ENCODE measurements at places on chromosomes 12 and 14.
A peak's percentile ranks its signal among the peaks of the same experiment; 100 is the strongest.

DNA sequence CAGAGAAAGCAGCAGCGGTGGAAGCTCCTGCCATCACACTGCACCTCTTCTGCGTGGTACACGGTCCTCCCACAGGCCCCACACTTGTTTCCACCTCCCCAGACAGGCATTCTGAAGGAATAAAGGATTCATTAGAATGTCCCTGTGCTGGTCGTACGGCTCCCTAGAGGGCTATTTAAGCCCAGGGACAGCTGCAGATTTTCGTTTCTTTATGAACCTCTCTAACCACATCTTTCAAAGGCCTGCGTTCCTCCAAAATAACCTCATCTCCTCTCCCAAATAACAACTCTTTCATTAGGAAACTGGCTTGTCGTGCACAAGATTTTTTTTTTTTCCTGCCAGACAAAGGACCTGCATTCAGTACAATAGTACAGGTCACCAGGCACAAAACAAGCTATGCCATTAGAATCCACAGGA, 12.7 kb downstream of the CSRP2 start:
- no peak for DNase-seq

DNA sequence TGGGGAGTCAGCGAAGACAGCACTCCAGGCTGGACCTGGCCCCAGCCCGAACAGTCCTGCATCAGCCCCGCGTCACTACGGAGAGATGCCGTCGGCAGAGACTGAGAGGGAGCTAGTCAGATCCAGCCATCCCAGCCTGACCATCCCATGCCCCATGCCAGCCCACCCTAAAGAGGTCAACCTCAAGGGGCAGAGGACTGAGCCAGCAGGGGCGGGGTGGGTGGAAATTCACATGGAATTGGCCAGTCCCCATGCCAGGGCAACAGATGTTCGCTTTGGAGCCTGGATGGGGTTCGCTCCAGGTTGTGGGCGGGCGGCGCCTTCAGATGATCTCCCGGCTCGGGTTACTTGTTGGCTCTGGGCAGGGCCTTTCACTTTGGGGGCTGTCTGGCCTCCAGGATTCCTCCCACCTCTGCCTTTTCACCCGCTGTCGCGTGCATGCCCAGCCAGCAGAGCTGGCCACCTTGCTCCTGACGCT, 154.3 kb downstream of the TSPAN9 start:
- peak; percentile 81 for DNase-seq

DNA sequence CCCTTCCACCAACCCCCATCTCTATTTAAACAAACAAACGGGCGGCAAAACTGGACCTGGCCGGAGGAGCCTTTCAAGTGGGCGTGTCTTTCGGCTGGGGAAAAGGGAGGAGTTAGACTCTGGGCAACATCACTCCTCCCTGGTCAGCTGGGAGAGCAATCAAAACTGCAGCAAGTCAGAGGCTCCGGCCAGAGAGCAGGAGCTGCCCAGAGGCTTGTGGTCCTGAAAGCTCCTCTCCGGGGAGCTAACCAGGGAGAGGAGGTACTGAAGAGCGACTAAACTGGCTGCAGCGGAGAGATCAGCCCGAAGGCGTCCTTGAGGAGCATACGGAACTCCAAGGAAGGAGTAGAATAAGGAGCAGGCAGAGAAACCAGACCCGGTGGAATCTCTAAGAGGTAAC, at the start of gene NEUROD4:
TSS of gene NEUROD4 (plus strand) at position 191 of the 400 bp plus-strand sequence. CDS start 6,466 bp downstream, outside the sequence.
- DNase-seq = no peak

- DNase-seq = no peak
These were observed 5.3 kb downstream of the COX16 start for GRCh38 chr14:70354204-70354603.
